ENCODE measurements at places on chromosomes 16 and 17.
A peak's percentile ranks its signal among the peaks of the same experiment; 100 is the strongest.

DNA sequence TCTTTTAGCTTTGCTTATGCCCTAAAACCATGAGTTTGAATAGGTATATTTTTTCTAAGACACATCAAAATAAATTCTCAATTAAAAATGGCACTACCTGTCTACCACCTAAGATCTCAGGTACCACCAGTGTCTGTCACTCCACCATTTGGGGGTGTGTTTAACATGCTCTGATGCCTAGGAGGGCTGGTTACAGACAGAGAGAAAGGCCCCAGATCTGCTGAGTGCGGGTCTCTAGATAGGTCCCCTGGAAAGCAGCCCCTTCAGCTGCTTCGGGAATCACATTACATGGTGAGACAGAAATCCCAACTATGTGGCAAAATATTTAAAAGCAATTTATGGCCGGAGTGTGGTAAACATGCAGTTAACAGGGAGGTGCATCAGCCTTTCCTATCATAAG is 653 bp upstream of the VAC14 start:
- no peak for DNase-seq

- peak; percentile 55 for DNase-seq
Measured at GRCh38 chr17:48037036-48037837, at the start of gene COPZ2. Gene COPZ2, minus strand, starts transcription at chr17:48037797. Its CDS starts 20 bp downstream, at chr17:48037777.

GRCh38 chr16:69276148-69277115 is 34.7 kb upstream of the VPS4A start:
- no peak for DNase-seq

- peak; percentile 27 for DNase-seq
Measured at GRCh38 chr17:10226930-10227695, 28.7 kb upstream of the GAS7 start.

DNA sequence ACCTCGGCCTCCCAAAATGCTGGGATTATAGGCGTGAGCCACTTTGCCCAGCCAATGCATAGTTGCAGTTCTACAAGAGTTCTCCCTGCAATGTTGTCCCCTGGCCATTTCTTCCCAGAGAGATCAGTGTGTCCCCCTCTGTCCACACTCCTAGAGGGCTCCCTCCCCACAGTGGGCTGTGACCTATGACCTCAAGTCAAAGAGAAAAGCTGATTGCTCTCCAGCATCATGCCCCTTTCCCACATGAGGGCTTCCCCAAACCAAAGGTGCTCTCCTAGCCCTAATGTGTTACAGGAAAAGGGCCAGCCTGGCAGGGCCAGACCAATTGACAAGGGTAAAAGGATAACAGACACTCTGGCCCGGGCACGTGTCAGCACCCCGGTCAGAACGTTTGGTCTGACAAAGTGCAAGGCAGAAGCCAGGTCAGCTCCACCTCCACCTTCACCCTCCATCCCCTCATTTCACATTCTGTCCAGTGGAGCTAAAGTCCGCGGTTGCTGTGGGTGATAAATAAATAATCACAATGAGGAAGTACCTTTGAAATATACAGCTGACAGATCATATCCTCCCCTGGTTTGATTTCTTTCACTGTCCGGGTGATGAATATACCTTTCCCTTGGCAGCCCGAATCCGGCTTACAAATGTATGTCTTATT is 17.8 kb downstream of the TTLL6 start:
- DNase-seq: no peak

GRCh38 chr16:4053301-4053845 is 62.9 kb downstream of the ADCY9 start:
- no peak for DNase-seq

DNA sequence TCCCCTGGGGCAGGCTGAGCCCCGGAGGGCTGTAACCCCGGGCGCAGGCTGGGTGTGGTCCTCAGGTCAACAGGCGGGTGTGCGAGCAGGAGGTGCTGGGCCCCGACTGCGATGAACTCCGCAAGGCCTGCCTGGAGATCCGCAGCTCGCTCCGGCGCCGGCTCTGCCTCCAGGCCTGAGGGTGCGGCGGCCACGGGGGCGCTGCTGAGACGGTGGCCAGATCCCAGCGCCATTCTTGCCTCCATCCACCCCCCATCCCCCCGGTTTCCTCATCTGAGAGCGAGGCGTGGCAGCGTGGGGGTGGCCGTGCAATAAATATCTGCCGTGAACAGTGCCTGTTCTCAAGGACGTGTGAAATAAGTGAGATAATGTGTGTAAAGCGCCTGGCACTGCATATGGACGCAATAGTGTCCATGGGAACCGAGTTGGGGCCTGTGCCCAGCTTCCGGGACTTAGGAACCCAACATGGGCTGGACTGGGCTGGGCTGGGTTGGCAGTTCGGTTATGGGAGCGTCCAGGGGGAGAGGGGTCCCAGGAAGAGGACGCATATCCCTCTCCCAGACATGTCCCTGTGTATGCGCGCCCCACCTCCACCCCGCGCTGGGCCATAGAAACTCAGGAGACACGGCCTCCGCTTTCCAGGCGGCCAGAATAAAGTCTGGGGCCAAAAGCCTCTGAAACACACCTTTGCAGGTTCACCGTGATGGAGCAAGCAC is 15.0 kb downstream of the ZNF213 start:
- DNase-seq: no peak

DNA sequence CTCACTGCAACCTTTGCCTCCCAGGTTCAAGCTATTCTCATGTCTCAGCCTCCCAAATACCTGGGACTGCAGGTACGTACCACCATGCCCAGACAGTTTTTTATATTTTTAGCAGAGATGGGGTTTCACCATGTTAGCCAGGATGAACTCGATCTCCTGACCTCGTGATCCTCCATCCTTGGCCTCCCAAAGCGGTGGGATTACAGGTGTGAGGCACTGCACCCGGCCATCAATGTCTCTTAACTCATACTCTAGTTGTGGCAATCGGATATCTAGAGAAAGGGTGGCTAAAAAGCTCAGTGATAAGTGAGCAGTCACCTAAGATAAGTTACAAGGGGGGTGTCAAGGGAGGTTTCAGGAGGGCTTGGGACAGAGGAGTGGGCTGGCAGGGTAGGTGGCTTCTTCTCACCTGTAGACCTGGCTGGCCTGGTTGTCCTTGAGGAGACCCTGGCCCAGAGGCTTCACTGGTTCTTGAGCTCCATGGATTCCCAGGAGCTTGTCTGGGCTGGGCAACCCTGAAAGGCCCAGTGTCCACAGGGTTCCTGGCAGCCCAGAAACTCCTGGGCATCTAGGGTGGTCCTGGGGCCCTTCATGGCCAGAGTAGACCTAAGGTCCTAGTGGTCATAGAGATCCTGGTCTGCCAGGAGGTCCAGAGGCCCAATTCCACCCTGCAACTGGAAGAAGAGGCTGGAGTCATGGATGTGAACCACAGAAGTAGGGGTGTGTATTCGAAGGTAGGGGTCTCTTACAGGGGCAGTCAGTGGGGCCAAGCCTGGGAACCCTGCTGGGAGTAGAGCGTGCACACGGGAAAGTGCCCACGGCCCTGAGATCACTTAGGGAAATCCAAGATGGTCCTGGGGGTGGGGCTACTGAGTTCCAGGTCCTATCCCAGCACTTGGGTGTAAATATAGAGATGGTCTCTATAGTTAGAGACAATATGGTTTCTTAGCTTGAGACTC is 12.7 kb upstream of the IGFBP4 start:
- DNase-seq: no peak

DNA sequence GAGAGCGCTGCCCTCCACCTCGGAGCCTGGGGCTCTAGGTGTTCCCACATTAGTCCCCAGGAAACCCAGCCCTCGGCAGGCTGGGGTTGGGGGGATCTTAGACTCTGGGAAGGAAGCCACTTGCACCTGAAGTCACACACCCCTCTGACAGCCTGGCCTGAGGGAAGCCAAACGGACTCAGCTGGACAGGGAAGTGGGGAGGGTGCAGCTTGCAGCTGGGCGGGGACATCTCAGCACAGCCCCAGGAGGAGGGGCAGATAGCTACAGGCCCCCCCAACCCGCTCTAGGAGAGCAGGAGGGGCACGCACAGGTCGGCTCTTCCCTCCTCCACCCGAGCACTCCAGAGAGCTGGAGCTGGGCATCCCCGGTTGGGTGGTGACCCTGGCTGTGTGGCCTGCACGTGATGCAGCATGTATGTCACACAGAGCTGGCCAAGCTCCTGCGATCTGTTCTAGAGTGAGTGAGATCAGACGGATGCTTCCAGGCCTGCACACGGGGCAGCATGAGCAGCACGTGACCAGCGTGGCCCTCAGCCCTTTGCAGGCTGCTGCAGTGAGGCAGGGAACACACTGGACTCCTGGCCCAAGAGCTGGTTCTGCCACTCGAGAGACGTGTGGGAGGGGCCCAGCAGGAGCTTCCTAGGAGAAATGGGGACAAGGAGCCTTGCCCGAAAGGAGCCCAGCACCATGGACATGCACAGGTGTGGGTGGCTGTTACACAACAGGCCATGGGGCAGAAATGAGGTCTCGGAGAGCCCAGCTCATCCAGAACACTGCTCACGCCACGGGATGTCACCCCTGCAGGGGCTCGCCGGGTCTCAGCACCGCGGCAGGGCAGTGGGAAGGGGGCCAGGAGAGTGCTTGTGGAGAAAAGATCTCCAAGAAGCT is 15.4 kb downstream of the KIFC3 start:
- no peak for DNase-seq

DNA sequence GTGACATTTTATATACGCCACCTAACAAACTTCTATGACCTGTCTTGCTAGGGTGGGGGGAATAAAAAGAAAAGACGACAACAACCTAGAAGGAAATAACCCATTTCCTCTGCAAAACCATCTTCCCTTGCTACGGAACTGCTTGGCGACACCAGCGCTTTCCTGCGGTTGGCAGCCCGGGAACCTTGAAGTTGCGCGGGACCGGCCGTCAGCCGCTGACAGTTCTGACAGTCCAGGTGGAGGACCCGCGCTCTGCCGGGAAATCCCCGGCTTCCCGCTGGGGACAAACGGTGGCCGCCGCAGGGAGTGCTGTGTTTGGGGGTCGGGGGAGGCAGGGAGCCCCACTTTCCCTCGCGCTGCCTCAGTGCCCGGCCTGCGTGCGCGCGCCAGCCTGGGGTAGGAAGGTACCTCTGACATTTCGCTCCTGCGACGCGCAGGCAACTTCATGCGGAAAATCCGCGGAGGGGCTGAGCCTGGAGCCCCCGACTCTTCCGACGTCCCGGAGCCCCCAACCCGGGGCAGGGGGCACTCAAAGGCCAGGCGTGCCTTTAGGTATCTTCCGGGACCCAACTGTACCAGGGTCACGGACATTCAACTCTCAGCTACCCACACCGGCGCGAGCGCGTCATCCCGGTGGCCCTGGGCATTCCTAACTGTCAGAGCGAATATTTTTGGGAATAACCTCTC is 516 bp downstream of the SLC16A6 start:
- peak; percentile 47 for DNase-seq

DNA sequence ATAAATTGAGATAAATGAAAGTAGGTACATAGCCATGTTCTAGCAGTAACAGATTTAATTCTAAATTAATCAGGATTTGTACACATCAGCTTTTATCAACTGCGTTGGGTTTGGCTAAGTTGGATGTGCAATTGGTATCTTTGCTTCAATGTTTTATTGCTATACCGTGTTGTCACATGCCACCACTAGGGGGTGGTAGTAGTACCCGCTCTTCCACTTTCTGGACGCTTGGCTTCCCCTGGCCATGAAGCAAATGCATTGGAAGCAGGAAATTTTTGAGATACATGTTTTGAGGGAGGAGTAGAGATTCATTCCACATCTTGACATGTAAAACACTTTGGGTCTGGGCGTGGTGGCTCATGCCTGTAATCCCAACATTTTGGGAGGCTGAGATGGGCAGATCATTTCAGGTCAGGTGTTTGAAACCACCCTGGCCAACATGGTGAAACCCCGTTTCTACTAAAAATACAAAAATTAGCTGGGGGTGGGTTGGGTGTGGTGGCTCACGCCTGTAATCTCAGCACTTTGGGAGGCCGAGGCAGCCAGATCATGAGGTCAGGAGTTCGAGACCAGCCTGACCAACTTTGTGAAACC is 58.6 kb downstream of the EMP2 start:
- peak; percentile 11 for DNase-seq

- no peak for DNase-seq
Measured at GRCh38 chr16:76988526-76988925, 202.5 kb upstream of the MON1B start.

DNA sequence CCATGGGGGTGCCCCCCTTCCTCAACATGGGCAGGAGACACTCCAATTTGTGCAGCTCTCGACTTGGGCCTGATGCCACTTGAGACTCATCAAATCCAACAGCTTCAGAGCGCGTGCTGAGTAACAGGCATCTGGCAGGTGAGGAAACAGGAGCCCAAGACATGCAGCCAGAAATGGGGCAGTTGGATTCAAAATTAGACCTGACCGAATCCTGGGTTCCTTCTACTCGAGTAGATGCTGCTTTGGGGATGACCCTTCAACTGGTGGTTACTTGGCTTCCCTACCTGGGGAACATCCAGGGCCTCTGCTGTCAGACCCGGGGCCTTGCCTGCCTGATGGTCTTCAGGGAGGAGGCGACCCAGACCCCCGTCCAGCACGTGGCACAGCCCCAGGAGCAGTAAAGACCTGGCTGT is 488 bp upstream of the NTN3 start:
- no peak for DNase-seq

DNA sequence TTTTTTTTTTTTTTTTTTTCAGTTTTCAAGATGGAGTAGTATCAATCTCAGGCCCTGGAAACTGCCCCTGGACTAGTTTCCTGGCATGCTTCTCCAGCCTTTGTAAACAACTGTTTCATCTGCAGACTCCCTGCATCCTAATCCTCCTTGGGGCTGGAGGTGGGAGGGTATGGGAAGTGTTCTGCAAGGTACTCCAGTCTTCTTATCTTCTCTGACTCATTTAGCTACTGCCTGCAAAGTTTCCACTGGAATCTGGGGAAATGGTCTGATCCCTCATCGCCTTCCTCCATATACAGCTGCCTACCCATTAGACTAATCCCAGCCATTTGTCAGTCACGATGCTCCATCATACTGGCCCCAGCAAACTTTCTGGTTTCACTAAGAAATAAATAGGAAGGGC is 21.5 kb downstream of the COPZ2 start:
- no peak for DNase-seq

DNA sequence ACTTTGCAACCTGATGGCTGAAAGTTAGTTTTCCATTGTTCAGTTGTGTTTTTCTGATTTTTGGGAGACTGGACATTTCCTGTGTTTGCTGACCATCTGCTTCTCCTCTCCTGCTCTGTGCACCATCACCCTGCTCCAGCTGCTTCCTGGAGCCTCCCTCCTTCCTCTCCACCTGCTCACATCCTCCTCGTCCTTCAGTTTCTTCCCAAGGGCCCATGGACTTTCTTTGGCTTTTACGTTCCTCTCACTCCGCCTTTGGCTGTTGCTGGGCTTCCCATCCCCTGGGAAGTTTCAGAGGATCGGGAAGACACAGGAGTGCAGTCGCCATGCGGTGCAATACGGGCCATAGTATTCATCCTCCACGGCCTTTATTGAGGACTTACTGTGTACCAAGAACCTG is 61.6 kb downstream of the TNFRSF13B start:
- no peak for DNase-seq

DNA sequence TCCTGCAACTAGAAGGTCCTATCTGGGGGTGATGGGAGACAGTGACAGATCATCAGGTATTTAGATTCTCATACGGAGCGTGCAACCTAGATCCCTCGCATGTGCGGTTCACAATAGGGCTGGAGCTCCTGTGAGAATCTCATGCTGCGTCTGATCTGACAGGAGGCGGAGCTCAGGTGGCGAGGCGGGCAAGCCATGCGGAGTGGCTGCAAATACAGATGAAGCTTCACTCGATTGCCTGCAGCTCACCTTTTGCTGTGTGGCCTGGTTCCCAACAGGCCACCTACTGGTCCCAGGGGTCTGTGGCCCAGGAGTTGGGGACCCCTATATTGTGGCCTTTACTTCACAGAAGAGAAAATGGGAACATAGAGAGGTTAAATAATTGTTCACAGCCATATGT is 200.4 kb downstream of the IRF8 start:
- DNase-seq: no peak

GRCh38 chr17:27798376-27798775 is 2.0 kb downstream of the NOS2 start:
- no peak for DNase-seq

- DNase-seq: no peak
Measured at GRCh38 chr17:68665373-68665772, 64.2 kb upstream of the FAM20A start.
